ENCODE measurements at places on chromosomes 4 and X.

GRCh38 chr4:172578712-172579111 is 589.9 kb upstream of the GALNT7 start:
- DNase-seq: peak; percentile 27

DNA sequence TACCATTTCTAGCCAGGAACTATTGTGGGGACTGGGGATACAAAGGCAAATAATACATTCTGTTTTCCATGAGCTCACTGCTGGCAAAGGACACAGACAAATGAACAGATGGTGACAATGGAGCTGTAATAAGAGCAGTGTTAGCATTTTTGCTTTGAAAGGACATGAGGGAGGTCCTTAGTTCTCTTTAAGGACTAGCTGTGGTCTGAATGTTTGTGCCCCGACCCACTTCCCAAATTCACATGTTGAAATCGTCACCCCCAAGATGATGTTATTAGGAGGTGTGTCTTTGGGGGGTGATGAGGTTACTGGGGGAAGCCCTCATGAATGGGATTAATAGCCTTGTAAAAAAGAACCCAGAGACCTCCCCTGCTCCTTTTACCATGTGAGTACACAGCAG is 30.3 kb downstream of the CCNG2 start:
- no peak for DNase-seq

DNA sequence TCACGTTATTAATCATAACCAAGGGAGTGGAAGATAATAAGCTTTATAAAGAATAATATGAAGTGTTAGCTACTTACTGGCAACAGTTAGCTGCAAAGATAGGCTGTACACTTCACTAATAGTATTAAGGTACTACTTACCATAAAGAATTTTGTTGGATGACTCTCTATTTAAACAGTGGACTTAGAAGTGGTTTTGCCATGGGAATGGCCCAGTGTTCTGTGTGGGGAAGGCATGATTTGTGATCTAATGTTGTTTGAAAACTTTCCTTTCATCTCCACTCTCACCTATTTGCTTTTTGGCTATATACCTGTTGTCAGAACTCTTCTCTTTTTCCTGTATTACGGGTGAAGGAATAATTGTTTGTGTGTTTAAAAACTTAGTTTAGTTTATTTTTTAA is 23.0 kb downstream of the FHDC1 start:
- no peak for DNase-seq

DNA sequence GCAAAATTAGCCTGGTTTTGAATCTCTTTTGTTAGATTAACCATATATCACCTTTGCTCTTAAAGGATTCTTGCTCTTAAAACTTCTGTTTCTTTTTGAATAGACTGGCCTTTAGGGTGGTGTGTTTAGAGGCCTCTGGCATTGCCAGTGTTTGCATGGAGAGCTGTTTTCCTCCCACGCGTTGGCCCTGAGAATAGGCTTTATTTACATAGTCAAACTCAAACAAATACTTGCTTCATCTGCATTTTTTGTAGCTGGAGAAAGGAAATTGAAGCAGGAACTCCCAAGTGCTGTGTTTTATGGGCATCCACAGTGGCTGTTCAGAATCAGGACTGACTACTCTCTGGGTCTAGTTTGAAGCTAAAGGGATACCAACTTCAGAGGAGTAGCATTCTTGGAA is 2.7 kb downstream of the SHROOM2 start:
- DNase-seq: peak; percentile 4

DNA sequence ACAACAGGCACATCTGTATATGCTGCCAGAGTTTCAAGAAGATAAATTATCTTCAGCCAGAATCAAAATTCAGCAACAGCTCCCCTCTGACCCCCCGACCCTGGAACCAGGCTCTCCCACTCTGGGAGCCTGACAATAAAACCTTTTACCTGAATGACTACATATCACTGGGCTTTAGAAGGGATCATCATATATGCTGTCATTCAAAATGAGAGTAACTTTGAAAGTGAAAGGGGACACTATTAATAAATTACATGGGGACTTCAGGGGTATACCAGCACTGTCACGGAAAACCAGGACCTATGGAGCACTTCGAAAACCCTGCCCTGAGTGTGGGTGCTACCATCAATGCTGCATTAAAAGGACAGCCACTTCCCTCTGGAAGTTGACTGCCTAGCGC is 26.2 kb downstream of the TSPAN5 start:
- DNase-seq: no peak

- peak; percentile 69 for DNase-seq
These were observed 127.1 kb downstream of the SHROOM3 start for GRCh38 chr4:76562161-76562560.

DNA sequence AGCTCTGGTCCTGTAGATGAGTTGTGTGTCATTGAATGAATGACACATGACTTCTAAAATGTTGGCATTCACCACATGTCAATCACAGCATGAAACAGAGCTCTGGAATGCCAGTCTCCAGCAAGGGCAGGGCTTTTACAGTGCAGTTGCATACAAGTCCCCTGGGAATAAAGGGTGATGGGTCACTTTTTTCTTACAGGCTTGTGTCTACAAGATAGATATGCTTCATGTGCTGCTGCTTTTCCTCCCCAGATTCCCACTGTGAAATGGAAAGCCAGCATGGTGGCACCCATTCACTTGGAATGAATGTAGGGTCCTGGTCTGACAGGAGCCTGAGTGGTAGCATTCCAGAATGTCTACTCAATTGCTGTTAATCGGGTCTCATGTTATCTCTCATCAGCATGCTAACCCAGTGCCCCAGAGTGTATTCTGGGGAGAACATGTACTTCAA is 159.1 kb upstream of the KIT start:
- DNase-seq: no peak

DNA sequence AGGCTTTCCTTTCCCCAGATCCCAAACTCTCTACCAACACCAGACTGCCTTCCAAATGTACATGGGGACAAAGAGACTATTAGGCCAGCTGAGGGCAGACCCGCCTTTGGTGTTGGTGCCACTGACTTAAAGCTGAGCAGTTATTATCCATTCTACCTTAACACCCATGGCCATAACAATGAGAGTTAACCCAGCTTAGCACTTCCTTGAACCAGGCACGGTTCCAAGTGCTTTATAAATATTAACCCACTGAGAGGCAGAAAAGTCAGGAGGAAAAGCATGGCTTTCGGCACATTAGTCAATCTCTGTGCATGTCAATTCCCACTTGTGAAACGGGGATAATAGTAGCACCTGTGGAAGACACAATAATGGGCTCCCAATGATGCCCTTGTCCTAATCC is 243.1 kb upstream of the ANXA3 start:
- no peak for DNase-seq

GRCh38 chr4:96354036-96354712 is 514.3 kb downstream of the PDHA2 start:
- DNase-seq: no peak

GRCh38 chrX:101415180-101416145 is 7.4 kb downstream of the HNRNPH2 start:
- DNase-seq: peak; percentile 59

DNA sequence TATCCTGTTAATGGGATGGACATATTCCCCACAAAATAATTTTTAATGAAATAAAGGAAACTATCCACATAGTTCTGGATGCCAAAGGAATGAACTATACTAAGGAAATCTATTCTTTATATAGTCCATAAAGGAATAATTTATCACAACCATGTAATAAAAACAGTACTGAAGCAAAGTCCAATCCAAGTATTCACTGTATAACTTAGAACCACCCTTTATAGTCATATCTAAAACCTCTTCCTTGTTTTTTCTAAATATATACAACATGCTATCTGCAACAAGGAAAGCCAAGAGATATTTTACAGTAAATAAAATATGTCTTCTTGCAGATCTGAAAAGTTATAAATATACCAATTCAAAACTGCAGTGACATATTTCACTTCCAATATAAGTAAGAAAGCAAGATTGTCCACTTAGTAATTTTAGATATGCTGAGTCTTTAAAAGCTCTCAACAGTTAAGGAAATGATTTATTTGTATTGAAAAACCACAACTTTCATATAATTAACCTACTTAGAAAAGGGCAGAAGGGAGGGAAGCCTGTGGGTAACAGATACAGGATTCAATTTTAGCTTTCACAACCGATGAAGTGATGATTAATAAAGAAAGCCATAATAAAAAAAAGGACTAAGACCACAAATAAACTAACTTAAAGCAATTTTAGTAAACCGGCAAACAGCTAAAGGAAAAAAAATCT is 8.0 kb downstream of the NR3C2 start:
- DNase-seq: no peak

DNA sequence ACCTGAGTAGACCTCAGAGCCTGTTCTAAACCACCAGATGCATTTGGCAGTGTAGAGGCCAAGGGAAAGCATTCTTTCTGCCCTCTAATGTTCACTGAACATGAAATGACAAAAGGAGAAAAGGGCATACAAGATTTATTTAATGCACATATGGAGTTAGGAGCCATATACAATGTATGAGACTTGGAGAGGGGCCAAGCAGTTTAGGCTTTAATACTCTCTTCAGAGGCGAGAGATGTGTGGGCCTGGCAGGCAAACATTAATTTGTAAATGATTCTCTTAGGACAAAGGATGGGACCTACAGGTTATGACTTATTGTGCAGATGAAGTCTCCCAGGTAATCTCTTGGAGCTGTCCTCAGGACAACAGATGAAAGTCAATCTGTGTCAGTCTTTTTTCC is 631.9 kb downstream of the ADGRL3 start:
- no peak for DNase-seq

GRCh38 chr4:115315182-115315581 is 201.8 kb upstream of the NDST4 start:
- no peak for DNase-seq

GRCh38 chr4:152229782-152230289 is 306.1 kb downstream of the FBXW7 start:
- DNase-seq: no peak

DNA sequence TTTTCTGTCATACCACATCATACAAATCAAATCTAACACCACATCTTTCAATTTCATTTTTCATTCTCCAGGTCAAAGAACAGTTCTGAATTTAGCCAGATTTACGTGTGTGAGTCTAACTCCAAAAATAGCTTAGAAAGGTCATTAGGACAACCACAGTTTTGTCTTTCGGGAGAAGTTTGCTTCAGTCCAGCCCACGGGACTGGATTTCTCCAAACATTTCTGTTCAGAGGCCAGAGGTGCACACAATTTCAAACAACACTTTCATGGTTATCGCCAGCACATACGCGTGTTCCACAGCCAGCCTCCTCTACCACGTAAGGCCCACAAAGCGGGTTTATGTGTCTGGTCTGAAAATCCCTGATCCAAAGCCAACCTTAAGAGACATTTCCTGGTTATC is 65.9 kb downstream of the VEGFC start:
- no peak for DNase-seq

- DNase-seq: no peak
These were observed 211.9 kb downstream of the SOX3 start for GRCh38 chrX:140292961-140293360.

GRCh38 chrX:28659269-28659668 is 72.0 kb downstream of the IL1RAPL1 start:
- DNase-seq: no peak

GRCh38 chr4:178255172-178255571 is 812.9 kb upstream of the AGA start:
- DNase-seq: no peak

GRCh38 chr4:111748157-111748556 is 397.1 kb upstream of the FAM241A start:
- DNase-seq: no peak

GRCh38 chrX:77444545-77444944 is 2.6 kb upstream of the FGF16 start:
- no peak for DNase-seq

DNA sequence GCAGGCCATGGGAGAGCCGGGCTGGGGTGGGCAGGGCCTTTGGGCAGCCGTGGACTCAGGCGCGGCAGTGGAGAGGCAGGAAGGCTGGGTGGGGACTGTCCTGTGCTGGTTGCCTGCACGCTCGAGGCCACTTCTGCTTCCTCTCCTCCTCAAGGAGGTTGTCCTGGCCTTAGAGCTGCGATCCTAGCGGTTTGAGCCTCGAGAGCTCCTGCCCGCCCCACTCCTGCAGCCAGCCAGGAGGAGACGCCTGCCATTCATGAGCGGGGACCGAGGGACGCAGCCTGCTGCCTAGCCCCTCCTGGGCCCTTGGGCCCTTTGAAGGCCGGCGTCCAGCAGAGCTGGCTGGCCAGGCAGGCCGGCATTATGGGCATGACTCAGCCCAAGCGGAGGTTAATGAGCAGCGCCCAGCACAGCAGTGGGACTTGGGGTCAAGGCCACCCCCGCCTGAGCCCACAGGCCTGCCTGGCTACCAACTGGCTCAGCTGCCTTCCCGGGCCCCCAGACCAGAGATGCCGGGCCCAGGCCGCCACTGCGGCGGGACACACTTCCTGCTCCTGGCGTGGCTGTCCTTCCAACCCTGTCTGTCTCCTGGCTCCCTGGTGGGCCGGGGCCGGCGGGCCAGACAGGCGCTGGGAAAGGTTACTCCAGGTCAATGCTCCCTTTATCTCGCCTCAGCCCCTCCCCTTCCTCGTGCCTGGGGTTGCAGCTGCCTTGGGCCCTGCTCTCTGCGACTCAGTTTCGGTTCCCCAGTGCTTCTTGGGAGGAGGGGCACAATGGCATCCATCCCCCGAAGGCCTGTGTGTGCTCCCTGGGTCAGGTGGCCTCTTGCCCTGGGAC is 1.8 kb downstream of the ABCD1 start:
- DNase-seq: peak; percentile 43

DNA sequence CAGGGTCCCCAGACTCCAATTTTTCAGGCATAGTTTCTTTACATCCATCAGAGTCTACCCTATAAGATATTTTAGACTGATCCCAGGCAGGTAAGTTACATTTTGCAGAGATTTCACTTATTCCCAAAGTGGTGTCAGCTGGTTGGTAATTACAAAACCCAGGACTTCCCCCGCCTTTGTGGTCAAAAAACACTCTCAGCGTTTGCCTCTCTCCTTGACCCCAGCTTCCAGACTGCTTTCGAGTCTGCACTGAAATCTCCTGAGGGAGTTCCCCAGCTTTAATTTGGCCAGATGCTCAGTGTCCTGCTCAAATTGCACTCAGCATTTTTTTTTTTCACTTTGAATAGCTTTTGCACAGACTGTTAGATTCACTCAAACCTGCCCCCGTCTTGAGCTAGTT is 11.2 kb upstream of the AMOT start:
- DNase-seq: peak; percentile 71

DNA sequence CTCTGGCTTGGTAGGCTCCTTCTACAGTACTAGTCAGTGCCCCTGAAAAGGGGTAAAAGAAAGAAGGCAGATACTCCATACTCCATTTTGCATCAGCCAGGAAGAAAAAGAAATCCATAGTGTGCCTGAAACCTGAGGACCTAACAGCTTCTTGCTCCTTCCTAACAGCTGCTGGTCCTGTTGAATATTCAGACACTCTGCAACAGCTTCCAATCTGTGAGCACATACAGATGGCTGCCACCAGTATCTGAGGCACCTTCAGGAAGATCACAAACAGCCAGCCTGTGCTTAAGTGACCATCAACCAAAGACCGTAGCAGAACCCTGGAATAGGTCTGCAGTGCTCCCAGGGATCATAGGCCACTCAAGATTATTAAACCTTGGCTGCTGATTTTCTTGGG is 4.3 kb downstream of the GIMD1 start:
- no peak for DNase-seq

DNA sequence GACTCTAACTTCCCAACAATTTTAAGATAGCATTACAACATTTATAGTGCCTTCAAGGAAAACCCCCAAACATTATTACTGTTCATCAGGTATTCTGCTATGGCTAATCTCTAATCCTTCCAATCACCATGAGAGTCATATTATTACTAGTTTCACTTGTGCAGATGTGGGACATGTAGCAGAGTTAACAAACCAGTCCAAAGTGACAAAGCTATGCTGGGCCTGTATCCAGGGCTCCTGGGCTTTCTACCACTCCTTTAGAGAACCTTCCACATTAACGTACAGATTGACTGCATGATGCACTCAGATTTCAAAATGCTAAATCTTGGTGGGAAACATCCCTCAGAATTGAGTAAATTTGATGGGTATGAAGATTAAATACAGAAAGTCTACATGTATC is 16.4 kb downstream of the CASP3 start:
- no peak for DNase-seq

All from fibroblast of gingiva (primary cell).